HuH-7.5 (cell line): ENCODE measurements at places on chromosomes 13 and 19.

- peak; percentile 57 for DNase-seq
Measured at GRCh38 chr19:18388100-18388959, 2.4 kb downstream of the GDF15 start.

GRCh38 chr13:74623761-74624160 is 489.6 kb upstream of the KLF12 start:
- DNase-seq = no peak

DNA sequence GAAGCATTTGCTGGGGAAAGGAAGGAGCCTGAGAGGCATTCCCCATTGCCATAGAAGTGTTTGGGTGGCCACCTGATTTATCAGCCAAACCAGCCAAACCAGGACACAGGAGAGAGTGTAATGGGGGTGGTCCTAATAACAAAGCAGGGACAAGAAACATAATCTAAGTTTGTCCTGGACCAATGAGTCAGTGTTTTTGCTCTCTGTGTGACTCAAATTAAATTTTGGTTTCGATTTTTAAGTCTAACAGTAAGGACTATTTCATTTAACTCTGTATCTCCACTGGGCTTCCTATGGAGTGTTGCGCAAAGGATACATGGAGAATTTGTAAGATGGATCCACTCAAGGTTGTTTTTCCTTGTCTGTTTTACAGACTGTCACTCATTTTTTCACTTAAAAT is 19.5 kb upstream of the TRPC4 start:
- DNase-seq = no peak

GRCh38 chr19:42333018-42333417 is 7.6 kb downstream of the MEGF8 start:
- DNase-seq = no peak

GRCh38 chr19:3084943-3085342 is 9.2 kb upstream of the GNA11 start:
- DNase-seq = no peak

DNA sequence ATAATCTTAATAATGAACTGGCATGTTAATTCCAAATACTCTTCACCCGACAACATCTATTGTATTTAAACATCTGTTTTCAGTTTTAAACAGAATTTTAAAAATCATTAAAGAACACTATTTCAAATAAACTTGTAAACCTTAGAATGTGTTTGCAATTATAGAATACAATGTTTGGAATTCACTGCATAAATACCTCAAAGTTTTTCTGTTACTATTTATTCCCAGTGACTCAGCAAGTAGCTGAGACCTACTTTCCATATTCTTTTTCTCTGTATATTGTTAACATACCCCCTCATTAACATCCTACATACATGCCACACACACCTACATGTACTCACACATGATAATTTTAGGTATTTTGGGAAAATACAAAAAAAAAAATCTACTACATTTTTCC is 1134.3 kb downstream of the SLITRK1 start:
- DNase-seq = no peak

DNA sequence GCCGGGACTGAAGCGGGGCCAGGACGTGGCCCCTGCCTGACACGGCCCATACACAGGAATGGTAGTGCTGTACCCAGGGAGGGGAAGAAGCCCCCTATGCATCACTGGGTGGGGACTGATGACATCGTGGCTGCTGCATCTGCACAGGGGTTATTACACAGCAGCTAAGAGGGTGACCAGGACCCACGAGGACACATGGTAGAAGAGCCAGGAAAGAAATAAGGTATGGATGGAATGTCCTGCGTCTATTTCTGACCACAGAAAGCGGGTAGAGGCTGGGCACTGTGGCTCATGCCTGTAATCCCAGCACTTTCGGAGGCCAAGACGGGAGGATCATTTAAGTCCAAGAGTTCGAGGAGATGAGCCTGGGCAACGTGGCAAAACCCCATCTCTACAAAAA is 24.1 kb downstream of the DCAF15 start:
- DNase-seq = no peak

GRCh38 chr19:18160971-18161635 is 8.1 kb downstream of the PIK3R2 start:
- peak; percentile 95 for DNase-seq

GRCh38 chr19:47310819-47311218 is 1.2 kb downstream of the C5AR1 start:
- no peak for DNase-seq
